ENCODE measurements at places on chromosomes 7 and 10. TPM values are rescaled to one million over a fixed set of nuclear protein-coding genes. Genes with fewer than 3 reads are reported as not detected.

- no peak for DNase-seq
Measured at GRCh38 chr10:125027871-125028869, 86.2 kb downstream of the ZRANB1 start.

GRCh38 chr10:16787361-16787791, 29.8 kb downstream of the RSU1 start:
- DNase-seq = no peak

Gene ITPRID1
- total RNA-seq = 1.4 TPM

DNA sequence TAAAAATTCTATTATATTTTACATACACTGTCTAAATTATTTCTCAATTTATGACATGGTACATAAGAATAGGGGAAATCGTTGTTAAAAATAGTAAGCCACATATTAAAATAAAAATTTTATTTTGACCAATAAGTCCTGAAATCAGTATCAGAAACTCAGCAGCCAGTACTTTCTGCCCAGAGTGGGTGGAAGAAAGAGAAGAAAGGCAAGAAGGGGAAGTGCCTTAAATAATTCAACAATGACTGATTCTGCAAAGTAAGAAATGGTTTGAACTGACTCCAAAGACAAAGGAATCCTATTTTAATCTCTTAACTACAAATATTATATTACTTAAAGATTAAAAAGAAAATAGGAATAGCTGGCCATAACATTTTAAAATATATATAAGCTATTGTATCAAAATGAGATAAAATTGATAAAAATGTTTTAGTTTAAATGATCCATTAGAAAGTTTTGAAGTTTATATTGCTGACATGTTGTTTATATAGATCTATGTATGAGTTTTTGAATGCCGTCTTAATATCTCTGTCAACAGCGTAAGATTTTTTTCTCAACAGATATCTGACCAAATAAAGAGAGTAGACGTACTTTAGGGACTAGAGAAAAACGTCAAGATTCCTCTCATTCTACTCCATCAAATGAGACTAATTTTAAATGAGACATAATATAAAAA, 30.2 kb upstream of the NRCAM start:
- DNase-seq = no peak

Gene C10orf143
- total RNA-seq = 1.9 TPM

Gene UPF2
- total RNA-seq = 26.0 TPM

DNA sequence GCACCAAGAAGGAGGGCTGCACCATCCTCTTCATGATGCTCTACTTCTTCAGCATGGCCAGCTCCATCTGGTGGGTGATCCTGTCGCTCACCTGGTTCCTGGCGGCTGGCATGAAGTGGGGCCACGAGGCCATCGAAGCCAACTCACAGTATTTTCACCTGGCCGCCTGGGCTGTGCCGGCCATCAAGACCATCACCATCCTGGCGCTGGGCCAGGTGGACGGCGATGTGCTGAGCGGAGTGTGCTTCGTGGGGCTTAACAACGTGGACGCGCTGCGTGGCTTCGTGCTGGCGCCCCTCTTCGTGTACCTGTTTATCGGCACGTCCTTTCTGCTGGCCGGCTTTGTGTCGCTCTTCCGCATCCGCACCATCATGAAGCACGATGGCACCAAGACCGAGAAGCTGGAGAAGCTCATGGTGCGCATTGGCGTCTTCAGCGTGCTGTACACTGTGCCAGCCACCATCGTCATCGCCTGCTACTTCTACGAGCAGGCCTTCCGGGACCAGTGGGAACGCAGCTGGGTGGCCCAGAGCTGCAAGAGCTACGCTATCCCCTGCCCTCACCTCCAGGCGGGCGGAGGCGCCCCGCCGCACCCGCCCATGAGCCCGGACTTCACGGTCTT, 1.9 kb downstream of the FZD1 start:
- DNase-seq = peak; percentile 22

DNA sequence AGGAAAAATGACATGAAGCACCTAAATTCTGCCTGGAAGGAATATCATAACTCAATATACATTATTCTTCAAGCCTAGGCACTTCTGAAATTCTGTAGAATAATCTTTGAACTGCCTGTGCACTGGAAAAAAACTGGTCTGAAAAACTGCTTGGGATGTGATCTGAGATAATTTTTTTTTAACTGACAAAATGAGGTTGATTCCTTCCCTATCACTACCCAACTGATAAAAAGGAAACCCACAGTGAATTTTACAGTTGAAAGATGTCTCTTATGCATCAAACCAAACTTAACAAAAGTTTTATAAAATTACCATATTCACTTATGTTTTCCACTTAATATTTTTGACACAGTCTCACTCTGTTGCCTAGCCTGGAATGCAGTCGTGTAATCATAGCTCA, 67.2 kb upstream of the FAM133B start:
- no peak for DNase-seq

GRCh38 chr10:88841316-88842111, 10.1 kb downstream of the ANKRD22 start:
- DNase-seq = no peak

DNA sequence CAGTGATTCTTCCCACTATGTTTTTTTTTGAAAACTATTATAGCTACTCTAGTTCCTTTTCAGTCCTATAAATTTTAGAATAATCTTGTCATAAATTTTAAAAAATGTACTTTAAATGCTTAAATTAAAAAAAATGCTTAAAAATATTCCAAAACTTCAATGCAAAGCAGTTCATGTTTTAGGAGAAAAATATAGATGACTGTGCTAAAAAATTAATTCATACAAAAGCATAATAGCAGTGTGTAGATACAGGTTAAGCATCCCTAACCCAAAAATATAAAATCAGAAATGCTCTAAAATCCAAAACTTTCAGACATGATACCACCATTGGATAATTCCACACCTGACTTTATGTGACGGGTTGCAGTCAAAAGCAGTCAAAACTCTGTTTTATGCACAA, 12.8 kb downstream of the STEAP4 start:
- no peak for DNase-seq

DNA sequence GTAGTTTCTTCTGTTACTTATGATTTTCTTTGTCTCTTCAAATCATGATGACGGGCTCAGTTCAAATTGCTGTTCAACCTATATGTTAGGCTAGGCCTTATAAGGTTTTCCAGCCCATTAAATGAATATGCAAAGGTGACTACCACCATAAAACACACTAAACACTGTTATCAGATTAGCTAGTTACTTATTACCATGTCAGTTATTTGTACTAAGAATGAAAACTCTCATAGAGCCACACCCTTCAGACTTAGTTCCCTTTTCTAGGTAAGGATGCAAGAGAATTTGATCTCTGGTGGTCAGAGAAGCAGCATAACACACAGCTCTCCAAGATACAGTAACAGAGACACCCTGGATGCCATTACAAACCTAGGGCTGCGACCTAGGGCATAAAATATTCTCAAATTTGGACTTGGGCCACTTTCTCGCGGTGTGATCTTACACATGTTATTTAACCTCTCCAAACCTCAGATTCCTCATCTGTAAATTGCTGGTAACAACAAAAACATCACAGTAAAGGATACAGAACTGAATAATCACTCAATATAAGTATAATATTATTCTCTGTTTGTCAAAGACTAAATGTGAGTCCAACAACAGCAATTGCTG, 35.6 kb downstream of the ANKMY2 start:
- no peak for DNase-seq

DNA sequence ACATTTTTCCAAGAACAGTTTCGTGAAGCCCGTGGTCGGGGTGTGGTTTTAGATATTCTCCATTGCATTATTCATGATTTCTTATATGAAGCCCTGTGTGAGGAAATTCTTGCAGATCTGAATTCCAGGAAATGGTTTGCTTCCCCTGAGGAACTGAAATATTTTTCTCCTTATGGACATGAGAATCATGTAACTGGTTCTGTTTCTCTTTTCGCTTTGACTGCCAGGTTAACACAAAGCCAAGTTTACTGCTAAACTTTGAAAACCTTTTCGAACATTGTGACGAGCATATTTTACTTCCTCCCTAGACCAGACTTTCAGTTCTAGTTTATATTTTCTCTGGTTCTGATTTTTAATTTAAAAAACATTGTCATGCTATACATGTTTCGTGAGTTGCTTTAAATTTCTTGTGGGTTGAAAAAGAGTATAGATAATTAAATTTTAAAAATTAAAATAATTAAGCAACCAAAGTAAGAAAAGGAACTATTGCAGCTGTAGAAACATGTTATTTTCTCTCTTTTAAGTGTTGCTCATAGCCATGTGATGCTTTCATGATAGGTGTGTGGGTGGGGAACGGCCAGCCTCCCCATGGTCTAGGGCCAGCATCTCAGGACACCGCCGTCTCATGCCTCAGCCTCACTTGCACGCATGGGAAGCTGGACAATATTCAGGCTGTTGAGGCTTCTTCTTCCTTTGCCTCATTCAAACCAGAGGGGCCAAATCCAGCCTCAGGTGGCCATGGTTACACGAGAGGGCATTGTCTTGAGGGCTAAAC, 97.1 kb downstream of the CREB5 start:
- no peak for DNase-seq

Gene ELN
- total RNA-seq = 3.9 TPM

- DNase-seq = no peak
Measured at GRCh38 chr10:84007482-84007881, 131.8 kb upstream of the GHITM start.

- no peak for DNase-seq
Measured at GRCh38 chr10:121081306-121081705, 230.1 kb downstream of the WDR11 start.

Gene SFTPA1
- total RNA-seq = 4.4 TPM

Gene PRRT4
- 1.5 TPM for total RNA-seq

DNA sequence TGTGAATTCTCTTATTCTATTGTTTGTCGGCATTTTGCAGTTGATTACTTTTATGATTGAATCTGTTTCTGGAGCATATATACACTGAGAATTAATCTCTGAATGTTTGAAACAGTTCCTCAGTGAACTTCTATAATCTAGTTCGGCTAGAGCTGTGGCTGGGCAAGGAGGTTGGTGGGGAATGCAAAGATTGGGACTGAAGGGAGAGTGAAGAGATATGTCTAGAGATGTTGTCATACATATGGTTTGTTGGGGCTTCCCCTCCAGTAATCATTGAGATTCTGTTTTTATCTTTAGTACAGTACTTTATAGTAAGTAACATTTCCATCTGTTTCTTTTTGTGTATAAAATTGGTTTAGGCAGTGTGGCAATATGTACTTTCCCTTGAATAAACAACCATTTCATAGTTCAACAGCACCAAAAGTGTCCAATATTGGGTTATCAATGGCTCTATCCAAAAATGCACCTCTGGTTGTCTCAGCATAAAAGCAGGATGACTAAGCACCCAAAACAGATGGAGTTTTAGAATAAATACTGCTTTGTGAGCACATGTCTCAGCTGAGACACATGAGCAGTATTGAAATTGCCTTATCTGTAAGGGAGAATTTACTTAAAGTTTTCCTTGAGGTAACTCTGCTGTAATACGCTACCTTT, 36.7 kb downstream of the WAC start:
- DNase-seq = no peak

Gene KIAA1217
- total RNA-seq = 19.7 TPM

DNA sequence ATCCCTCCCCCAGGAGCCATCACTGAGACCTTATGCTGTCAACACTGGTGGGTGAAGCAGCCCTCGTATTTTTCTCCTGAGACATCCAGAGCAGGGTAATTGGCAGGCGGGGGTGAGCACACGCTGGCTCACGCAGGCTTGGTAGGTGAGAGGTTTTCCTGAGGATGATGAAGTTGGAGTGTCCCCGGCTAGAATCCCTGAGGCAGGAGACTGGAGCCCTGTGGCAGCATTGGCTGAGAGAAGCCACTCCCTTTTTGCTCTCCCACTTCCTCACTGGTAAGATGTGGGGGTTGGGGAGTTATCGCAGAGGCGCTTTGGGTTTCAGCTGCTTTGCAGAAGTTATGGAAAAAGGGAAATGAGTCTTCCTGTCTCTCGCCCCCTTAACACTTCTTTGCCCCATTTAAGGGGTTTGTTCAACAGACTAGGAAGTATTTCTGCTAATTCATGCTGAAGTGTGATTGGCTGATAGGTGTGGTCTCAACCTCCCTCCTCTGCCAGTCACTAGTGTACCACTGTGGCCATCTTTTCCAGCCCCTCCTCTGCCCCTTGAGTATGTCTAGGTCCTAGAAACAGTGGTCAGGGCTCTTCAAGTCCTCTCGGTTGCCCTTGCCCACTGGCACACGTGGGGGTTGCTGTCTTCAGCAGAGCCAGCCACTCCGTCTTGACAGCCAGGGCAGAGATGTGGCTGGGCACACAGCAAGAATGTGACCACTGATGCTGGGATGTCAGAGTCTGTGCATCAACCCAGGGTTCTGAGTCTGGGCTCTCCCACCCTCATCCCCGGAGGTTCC, 5.7 kb downstream of the ARPC1B start:
- DNase-seq = no peak

Gene ELAPOR2
- total RNA-seq = 41.6 TPM

GRCh38 chr7:36639826-36640225, 84.5 kb downstream of the AOAH start:
- DNase-seq = no peak

DNA sequence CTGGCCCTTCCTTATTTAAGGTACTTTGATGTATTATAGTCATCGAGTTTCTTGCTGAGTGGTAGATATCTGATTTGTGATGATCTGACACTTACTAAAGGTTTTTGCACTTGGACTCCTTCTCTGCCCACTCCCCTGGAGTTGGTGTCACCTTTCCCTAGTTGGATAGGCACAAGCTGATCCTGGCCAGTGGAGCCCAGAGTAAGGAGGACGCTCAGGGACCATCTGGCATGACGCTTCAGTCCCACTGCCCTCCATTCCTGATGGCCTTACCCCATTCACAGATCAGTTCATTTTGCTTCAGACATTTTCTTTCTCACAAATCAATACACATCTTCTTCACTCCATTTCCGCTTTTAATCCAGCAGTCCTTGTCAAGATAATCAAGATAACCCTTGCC, 20.1 kb downstream of the ASB15 start:
- no peak for DNase-seq

GRCh38 chr10:132575320-132576201, 38.0 kb downstream of the INPP5A start:
- DNase-seq = no peak

- no peak for DNase-seq
Measured at GRCh38 chr10:78046711-78047269, 13.1 kb downstream of the RPS24 start.

Gene TAS2R41
- total RNA-seq = 0.31 TPM

- DNase-seq = no peak
Measured at GRCh38 chr10:60142736-60143135, 236.4 kb upstream of the CCDC6 start.

- DNase-seq = no peak
Measured at GRCh38 chr10:30013757-30014156, 45.6 kb downstream of the JCAD start.

Gene OGDHL
- 35.1 TPM for total RNA-seq

GRCh38 chr10:120688928-120689327, 162.2 kb upstream of the WDR11 start:
- DNase-seq = no peak

- DNase-seq = no peak
Measured at GRCh38 chr7:119959811-119960210, 313.2 kb upstream of the KCND2 start.

DNA sequence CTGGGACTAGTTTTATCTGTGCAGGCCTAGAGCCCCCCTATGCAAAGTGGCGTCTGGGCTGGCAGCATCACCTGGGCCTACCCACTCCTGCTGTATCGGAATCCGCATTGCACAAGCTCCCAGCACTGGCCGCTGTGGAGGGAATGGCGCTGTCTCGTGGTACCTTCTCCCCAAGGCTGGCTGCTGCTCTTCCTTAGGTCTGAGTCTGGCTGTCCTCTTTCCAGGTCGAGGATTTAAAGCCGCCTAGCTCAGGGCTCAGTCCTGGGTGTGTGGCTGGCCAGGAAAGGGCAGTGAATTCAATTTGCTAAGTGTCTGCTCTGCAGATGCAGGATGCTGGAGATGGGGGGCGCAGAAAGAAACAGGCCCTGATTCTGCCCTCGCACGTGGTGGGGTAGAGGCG, 44.7 kb downstream of the MGMT start:
- DNase-seq = no peak

Gene FGF8
- total RNA-seq = 28.9 TPM

GRCh38 chr7:30920584-30921539, 9.2 kb downstream of the AQP1 start:
- DNase-seq = peak; percentile 2
